ENCODE measurements at places on chromosomes 3 and 15. TPM values are rescaled to one million over a fixed set of nuclear protein-coding genes. Genes with fewer than 3 reads are reported as not detected.

Gene SKOR1
- 0.05 TPM for total RNA-seq

Gene ROBO2
- total RNA-seq, result not detected

Gene ISL2
- total RNA-seq, result 3.5 TPM

Gene FAM98B
- 8.7 TPM for total RNA-seq

Gene LTK
- not detected for total RNA-seq

Gene WDR93
- total RNA-seq, result 0.25 TPM

Gene LMCD1
- 84.7 TPM for total RNA-seq
